Heart right ventricle (tissue), 16 donors: ENCODE measurements at places on chromosomes 12 and 14. TPM values are rescaled to one million over a fixed set of nuclear protein-coding genes. Genes with fewer than 3 reads are reported as not detected.

GRCh38 chr12:123401753-123402683 lies 18.1 kb downstream of the KMT5A start:
- no peak overlapping the region for H3K27ac ChIP-seq
- peaks cover 16% of the 10 kb centered on the region for H3K4me1 ChIP-seq
- no peak overlapping the region for H3K4me3 ChIP-seq
- DNase-seq, result no peak
- no peaks in the 10 kb centered on the region for H3K27me3 ChIP-seq

- H3K36me3 ChIP-seq, result no peaks in the 10 kb centered on the region
- H3K27ac ChIP-seq, result no peak overlapping the region
- H3K4me3 ChIP-seq, result no peak overlapping the region
Measured at GRCh38 chr14:79809849-79810612, 401.3 kb downstream of the DIO2 start.

DNA sequence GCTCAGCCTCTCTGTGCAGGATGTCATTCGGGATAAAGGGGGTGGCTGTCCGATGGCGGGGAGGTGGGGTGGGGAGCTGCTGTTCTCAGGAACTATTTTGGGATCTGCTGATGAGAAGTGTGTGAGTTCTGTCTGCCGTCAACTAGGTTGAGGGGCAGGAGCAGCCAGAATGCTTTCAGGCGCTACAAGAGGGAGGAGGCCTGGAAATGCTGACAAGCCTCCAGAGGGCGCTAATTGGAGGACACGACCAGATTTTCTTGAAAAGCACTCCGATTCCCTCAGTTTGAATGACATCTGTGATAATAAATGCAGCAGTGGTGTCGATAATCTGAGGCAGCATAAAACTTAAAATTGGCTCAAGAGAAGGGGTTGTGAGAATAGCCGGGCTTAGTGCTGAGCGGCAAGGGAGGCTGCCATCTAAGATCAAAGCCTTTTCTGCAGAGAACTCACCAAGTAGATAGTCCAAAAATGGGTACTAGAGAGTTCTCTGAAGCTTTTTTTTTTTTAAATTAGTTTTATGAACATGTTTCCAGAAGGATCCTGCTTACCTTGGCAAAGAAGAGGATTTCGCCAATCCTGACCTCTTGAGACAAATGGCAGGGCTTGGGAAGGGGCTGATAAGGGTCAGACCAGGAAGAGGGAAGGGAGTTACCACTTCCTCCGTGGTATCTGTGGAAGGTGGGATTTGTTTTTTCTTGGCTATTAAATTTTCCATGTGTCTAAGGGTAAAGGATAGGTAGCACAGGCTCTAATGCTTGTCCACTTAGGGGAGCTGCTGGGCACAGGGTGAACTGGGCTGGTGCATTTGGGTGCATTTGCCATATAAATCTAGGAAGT lies 94.4 kb downstream of the CRACR2A start:
- peak; percentile 35 for DNase-seq
- H3K27me3 ChIP-seq, result no peaks in the 10 kb centered on the region
- peaks cover 19% of the 10 kb centered on the region for H3K4me1 ChIP-seq
- H3K4me3 ChIP-seq, result no peak overlapping the region
- no peak overlapping the region for H3K27ac ChIP-seq
- H3K36me3 ChIP-seq, result peaks cover 5% of the 10 kb centered on the region

DNA sequence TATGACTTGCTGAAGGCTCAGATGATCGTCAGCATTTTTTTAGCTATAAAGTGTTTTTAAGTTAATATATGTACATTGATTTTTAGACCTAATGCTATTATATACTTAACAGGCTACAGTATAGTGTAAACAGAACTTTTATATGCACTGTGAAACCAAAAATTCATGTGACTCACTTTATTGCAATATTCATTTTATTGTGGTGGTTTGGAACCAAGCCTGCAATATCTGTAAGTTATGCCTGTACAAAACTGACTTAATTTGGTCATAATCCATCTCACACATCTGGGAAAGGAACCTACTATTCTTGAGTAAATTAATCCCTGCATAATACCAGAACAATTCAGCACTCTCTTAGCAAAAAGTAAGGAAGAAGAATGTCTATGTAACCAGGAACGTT lies 390.7 kb downstream of the SYT1 start:
- no peak for DNase-seq
- H3K27ac ChIP-seq, result no peak overlapping the region
- no peaks in the 10 kb centered on the region for H3K4me1 ChIP-seq

DNA sequence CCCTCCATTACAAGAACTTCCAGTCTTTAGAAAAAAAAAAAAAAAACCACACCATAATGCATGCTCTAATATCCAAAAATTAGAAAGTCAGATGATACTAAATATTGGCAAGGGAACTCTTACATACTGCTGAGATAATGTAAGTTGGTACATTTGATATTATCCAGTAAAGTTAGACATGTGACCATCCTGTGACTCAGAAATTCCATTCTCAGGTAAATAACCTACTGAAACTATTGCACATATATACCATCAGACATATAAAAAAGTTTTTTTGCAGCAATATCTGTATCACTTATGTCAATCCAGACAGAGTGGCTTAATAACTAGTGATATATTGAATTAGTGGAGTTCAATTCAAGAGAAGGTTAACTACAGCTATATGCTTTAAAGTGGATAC lies 63.5 kb downstream of the KITLG start:
- H3K4me1 ChIP-seq, result peaks cover 4% of the 10 kb centered on the region
- H3K27ac ChIP-seq, result no peak overlapping the region
- no peaks in the 10 kb centered on the region for H3K36me3 ChIP-seq
- no peak for DNase-seq
- H3K27me3 ChIP-seq, result no peaks in the 10 kb centered on the region
- no peak overlapping the region for H3K4me3 ChIP-seq

DNA sequence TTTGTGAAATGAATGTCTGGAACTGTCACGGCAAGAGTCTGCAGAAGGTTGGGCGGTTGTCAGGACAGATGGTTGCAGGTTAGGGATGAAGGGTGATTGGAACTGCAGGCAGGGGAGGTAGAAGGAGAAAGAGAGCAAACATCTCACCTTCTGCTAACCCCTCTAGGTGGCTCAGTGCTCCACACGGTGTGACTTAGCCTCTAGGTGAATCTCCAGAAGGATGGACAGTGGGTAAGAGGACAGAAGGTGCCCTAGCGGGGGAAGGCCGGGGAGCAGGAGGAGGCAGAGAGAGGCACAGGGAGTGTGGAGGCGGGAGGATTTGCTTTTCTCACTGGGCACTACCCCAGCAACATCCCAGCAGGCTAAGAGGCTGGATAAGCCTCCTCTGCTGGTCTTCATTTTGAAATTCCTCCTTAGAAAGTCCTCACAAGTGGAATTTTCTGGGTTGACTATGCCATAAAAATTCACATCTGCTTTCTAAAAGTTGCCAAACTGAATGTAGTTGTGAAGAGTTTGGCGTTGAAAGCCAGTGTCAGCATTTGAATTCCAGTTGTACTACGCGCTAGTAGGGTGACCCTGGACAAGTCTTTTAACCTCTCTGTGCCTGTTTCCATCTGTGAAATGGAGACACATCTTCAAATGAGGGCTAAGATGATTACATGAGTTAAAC lies 10.7 kb upstream of the GPR68 start:
- H3K4me3 ChIP-seq, result no peak overlapping the region
- no peaks in the 10 kb centered on the region for H3K36me3 ChIP-seq
- H3K27ac ChIP-seq, result no peak overlapping the region
- peaks cover 9% of the 10 kb centered on the region for H3K4me1 ChIP-seq

DNA sequence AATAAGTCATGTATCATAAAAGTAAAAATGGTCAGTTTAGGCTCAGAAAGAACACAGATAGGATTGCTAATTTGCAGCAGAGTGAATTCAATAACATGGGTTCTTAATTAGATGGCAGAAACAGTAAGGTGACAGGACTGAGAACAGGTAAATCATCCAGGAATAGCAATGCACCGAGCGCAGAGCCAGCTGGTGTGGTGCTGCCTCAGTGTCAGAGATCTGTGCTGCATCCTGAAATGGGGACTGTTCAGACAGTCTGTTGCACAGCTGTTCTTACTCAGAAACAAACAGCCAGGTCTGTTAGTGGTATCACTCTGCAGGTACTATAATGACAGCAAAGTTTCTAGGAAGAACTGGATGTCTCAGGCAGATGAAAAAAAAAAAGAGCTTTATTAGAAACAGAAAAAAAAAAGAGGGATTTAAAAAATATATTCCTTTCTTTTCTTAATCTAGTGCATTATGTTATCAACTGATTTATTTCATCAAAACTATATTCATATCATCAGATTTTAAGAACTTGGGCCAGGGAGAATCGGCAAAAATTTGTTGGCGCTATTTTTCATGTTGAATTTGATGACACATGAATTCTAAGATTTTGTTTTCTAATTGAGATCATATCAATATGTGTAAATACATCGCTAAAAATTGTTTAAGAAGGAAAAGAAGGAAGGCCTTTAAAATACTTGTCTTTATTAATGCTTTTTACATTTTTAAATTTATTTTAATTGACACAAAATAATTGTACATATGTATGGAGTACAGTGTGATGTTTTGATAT lies 501.8 kb downstream of the PRKD1 start:
- no peak for DNase-seq
- no peak overlapping the region for H3K4me3 ChIP-seq
- H3K36me3 ChIP-seq, result no peaks in the 10 kb centered on the region
- no peaks in the 10 kb centered on the region for H3K27me3 ChIP-seq

DNA sequence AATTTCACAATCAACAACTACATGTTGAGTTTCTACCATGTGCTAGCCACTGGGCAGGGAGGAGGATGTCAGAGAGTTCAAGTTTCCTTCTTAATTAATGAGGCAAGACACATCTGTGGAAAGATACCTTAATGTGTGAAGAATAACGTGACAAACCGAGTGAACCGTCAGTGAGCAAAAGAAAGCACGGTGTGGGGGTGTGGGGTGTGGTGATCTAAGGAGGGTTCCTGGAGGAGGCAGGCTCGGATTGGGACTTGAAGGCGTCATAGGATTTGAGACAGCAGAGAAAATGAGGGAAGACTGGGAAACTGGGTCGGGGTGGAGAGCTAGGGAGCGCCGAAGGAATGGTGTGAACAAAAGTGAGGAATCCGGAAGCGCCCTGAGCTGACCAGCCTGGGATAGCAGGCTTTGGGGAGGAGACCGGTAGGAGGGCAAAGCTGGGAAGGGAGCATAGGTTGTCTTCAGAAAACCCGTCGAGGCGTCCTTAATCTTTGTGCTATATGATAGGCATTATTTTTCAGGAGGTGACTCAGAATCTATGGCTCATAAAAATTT lies 22.3 kb downstream of the GALNT8 start:
- H3K27me3 ChIP-seq, result no peaks in the 10 kb centered on the region
- no peak overlapping the region for H3K4me3 ChIP-seq

DNA sequence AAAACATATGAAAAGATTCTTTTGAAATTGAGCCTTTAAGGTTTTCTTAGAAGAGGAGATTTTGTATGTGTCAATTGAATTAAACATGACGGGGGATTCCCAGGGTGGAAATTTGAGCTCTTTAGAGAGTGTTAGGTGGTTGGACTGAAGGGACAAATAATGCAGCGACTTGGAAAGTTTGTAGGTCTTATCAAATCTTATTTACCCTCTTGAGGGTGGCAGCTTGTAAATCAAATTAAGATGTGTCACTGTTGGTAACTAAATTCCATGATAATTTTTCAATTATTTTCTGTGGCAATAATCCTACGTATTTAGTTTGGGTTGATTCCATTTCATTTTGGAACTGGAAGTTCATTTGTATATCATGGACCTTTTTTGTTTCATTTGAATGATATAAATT lies 33.7 kb upstream of the LRIG3 start:
- no peaks in the 10 kb centered on the region for H3K4me1 ChIP-seq
- no peak overlapping the region for H3K4me3 ChIP-seq
- no peak for DNase-seq
- H3K27me3 ChIP-seq, result no peaks in the 10 kb centered on the region
- H3K36me3 ChIP-seq, result no peaks in the 10 kb centered on the region
- no peak overlapping the region for H3K27ac ChIP-seq

DNA sequence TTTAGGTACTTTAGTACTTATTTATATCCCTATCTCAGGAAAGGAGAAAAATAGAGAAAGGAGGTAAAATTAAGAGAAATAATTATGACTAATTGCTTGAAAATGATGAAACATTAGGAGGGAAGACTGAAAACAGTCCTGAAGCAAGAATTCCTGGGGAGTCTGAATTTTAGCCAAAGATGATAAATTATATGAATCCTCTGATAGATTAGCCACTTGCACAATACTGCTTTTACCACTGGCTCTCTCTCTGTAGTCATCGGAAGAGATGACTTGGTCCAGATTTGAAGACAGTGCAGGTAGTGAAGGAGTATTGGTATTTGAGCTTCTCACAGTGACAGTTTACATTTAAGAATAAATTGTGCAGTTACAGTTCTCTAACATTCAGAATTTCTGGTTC lies 83.8 kb upstream of the CLEC14A start:
- H3K27ac ChIP-seq, result no peak overlapping the region
- no peaks in the 10 kb centered on the region for H3K36me3 ChIP-seq
- no peak overlapping the region for H3K4me3 ChIP-seq
- H3K4me1 ChIP-seq, result no peaks in the 10 kb centered on the region
- no peak for DNase-seq
- H3K27me3 ChIP-seq, result no peaks in the 10 kb centered on the region

- no peaks in the 10 kb centered on the region for H3K36me3 ChIP-seq
- H3K27me3 ChIP-seq, result no peaks in the 10 kb centered on the region
- peak; percentile 77 for DNase-seq
- peaks cover 41% of the 10 kb centered on the region for H3K4me1 ChIP-seq
Measured at GRCh38 chr12:131047789-131048610, 94.3 kb downstream of the ADGRD1 start.

GRCh38 chr12:49054096-49054495 lies 6.5 kb downstream of the KMT2D start:
- no peak overlapping the region for H3K4me3 ChIP-seq
- no peak overlapping the region for H3K27ac ChIP-seq
- peaks cover 42% of the 10 kb centered on the region for H3K4me1 ChIP-seq
- no peak for DNase-seq
- no peaks in the 10 kb centered on the region for H3K27me3 ChIP-seq

DNA sequence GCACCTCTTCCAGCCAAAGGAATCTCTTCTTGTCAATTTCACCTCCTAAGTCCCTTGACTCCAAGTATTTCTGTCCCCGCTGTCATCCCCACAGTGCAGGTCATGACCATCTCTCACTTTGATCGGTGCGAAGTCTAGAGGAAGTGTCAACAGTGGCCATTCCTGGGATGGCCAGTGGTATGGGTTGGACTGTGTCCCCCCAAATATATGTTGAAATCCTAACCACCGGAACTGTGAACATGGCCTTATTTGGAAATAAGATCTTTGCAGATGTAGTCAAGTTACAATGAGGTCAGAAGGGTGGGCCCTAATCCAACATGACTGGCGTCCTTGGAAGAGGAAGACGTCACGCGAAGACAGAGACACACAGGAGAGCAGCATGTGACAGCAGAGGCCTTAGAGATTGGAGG lies 155.9 kb upstream of the PRMT8 start:
- H3K36me3 ChIP-seq, result no peaks in the 10 kb centered on the region
- no peaks in the 10 kb centered on the region for H3K27me3 ChIP-seq
- peaks cover 29% of the 10 kb centered on the region for H3K4me1 ChIP-seq

GRCh38 chr12:114450019-114450418 lies 44.1 kb upstream of the TBX5 start:
- peaks cover 80% of the 10 kb centered on the region for H3K27me3 ChIP-seq
- no peaks in the 10 kb centered on the region for H3K4me1 ChIP-seq
- H3K27ac ChIP-seq, result no peak overlapping the region
- H3K36me3 ChIP-seq, result no peaks in the 10 kb centered on the region
- no peak overlapping the region for H3K4me3 ChIP-seq

The IL31 gene
- not detected for polyA plus RNA-seq

The REM2 gene
- 0.07 TPM for polyA plus RNA-seq
